ENCODE measurements at places on chromosomes 2 and 18.

DNA sequence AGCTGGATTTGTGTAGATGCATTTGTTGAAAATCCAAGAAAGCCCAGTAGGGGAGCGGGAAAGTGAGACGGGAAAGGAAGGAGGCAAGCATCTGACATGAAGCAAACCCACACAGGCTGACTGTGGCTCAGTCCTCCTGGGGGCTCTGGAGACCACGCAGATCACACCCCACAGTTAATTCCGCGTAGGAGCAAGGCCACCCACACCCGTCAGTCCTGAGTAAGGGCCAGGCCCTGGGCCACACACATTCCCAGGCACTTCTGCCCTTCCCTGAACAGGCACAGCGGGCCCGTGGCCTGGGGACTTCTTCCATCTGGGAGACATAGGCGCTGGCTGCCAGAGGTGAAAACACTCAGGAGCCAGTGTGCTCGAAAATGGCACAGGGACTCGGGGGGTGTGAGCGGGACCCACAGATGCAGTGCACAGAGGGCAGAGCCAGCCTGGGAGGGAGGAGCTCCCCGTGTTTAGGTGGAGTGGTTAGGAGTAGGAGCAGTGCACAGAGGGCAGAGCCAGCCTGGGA lies 19.4 kb upstream of the PRLH start:
- DNase-seq = no peak

- no peak for DNase-seq
These were observed 129.4 kb upstream of the MAPRE2 start for GRCh38 chr18:34911661-34912384.

GRCh38 chr2:84999553-84999955 lies 28.6 kb downstream of the KCMF1 start:
- no peak for DNase-seq

GRCh38 chr18:34808389-34808788 lies 98.3 kb downstream of the DTNA start:
- no peak for DNase-seq

GRCh38 chr18:53795610-53796009 lies 428.9 kb downstream of the MBD2 start:
- DNase-seq = no peak

DNA sequence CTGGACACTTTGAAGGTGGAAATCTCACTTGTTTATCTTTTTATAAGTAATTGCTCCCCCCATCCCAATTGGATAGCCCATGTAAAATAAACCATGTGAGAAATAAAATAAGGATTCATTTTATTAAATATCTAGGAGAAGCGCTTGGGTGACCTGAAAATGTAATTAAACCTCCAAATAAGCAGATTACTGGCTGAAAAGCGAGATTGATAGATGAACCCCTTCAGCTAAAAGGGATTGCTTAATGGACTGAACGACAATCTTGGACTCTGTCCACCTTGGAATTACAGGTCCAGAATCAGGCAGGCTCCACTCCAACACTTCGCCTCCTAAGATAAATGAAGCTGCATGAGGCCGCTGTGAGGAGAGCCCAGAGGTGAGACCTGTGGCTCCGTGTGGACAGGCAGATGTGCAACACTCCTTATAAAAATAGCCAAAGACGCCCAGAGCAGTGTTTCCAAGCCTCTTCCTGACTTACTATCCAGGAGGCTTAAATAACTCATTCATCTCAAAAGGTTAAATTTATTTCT lies 441.5 kb downstream of the MTX2 start:
- no peak for DNase-seq

DNA sequence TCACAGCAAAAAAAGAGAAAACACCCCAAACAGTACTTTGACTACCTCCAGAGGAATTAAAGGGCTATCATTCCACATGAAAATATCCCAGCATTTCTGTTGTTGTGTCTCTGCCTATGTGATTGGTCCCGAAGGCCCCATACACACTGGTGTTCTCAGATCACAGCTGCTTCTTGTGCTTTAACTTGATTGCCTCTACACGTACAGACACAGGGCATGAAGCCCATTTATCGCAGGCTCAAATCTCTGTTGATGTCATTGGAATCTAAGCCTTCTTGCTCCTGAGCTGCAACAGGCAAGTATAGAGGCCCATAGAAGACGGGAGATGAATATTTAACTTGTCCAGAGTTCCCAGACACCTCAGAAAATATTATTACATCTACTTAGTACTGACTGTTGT lies 405.2 kb downstream of the NCKAP5 start:
- no peak for DNase-seq

GRCh38 chr2:33236482-33237385 lies 239.7 kb upstream of the RASGRP3 start:
- no peak for DNase-seq

- DNase-seq = no peak
These were observed 27.3 kb downstream of the NCL start for GRCh38 chr2:231436957-231437356.

DNA sequence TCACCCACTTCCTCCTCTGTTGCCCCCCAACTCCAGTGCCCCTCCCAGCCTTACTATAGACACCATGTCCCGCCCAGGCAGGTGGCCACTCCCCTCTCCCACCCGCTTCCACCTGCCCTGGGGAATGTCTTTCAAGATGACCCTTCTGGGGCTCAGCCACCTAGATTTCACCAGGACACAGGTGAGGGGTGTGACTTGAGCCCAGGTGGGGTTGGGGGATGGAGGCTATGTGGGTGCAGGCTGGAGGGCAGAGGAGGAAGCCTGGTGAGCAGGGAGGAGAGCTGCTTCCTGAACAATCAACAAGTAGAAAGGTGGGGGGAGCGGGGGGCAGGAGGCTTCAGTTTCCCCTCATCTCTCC lies 8.7 kb downstream of the ADRA2B start:
- no peak for DNase-seq

DNA sequence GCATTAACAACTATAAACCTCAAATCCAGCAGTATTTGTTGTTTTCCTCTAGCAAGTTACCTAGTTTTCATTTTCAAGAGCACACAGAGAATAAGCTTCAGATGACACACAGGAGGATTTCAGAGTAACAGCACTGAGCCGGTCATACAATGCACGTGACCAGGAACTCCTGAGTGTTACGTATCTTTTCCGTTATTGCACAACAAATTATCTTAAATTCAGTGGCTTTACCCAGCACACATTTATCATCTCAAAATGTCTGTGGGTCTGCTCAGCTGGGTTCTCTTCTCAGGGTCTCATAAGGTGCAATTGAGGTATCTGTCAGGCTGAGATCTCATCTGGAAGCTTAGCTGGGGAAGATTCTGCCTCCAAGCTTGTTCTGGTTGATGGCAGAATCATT lies 379.5 kb upstream of the KLHL29 start:
- DNase-seq = no peak

GRCh38 chr2:66463206-66463755 lies 28.4 kb downstream of the MEIS1 start:
- DNase-seq = no peak

- no peak for DNase-seq
These were observed 46.1 kb upstream of the PTH2R start for GRCh38 chr2:208360259-208361076.

GRCh38 chr2:16726577-16726976 lies 60.9 kb upstream of the CYRIA start:
- DNase-seq = no peak

DNA sequence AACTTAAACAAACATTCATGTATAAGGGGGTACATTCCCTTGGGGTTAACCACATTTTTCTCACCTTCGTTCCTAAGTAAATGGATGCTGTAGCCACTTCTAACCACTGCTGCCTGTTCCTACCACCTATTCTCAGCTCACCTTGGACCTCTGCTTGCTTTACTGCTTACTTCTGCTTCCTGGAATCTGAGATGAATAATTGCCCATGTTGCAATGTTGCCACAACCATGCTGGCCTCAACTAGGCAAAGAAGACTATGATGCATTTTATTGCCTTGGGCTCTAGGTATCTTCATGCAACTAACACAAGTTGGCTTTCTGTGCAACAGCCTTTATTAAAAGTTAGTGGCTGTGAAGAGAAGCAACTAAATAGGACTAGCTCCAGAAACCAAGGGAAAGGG lies 106.3 kb upstream of the TCF4 start:
- DNase-seq = no peak

DNA sequence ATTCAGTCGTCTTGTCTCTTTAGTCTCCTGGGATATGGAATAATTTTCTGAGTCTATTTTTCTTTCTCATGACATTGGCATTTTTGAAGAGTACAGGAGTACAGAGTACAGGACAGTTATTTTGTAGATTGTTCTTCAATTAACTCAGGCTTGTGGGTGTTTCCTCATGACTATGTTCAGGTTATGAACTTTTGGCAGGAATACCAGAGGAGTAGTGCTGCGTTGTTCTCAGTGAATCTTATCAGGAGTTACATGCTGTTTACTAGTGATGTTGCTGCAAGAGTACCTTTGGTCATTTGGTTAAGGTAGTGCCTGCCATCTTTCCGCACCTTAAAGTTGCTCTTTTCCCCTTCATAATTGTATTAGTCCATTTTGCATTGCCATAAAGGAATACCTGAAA lies 41.3 kb upstream of the AGFG1 start:
- no peak for DNase-seq

DNA sequence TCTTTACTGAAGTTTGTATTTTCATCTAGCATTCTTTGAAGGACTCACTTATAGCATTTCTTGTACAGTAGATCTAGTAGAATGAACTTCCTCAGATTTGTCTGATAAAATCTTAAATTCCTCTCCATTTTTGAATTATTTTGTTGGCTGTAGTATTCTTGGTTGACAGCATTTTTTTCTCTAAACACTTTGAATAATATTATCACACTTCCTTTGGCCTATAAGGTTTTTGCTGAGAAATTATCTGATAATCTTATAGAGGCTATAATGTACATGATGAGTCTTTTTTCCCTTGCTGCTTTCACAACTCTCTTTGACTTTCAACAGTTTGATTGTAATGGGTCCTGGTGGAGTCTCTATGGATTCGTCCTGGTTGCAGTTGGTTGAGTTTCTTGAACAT lies 169.5 kb downstream of the NOL4 start:
- no peak for DNase-seq

DNA sequence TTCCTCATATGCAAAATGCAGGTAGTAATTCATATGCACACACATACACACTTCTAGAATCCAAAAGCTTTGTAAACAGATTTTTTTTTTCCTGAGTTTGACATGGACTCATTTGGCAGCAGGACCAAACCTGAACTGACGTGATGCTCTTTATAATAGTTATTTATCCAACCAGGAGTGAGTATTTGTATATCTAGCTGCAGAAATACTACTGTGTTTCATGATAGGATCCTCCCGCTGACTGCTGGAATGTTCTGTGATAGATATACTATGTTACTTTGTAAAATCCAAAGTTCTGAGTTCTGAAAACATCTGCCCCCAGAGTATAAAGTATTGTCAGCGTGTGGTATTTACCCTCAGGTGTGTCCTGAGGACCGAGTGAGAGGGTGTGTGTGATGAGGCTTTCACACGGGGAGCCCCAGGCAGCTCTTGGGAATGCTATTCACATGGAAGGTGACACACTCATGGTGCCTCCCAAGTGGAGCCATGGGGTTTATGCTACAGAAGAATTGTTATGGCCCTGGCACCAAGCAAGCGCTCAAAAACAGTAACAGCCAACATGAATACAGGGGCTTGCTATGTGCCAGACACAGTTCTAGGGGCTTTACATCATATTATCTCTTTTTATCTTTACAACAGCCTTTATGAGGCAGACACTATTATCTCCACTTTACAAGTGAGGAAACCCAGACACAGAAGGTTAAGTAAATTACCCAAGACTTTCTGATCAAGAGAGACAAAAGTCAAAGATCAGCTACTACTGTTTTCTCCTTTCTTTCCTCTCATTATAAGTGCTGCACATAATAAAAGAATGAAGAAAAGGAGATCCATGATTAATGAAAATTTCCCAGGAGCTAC lies 16.7 kb upstream of the TXNDC2 start:
- no peak for DNase-seq

DNA sequence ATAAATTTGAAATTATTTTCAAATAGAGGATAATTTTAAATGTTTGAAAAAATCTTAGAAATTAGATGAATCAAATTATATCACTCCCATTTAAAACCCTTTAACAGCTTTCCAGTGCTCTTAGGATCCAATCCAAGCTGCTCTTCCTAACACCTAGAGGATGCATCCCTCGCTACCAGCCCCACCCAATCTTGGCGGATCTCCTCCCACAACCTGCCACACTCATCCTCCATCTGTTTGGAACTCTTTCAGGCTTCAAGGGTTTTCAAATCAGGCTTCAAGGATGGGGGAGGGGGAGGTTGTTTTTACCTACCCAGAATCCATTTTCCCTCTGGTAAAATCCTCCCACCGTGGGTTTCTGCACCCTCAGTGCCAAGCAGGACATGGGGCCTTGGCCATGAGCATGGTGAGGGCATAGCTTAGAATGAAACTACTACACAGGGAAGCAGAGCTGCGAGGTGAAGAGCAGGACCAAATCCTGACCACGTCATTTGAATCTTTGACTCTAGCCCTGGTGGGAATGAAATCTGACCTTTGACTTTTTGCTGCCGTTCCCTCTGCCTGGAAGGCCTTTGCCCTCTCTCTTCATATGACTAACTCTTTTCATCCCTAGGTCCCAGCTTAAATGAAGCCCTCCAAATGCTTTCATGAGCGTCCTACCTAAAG lies 113.0 kb upstream of the MAPRE2 start:
- no peak for DNase-seq

GRCh38 chr2:175430236-175430635 lies 248.7 kb upstream of the ATP5MC3 start:
- DNase-seq = no peak

GRCh38 chr2:39399570-39399969 lies 37.5 kb downstream of the MAP4K3 start:
- no peak for DNase-seq

- DNase-seq = no peak
These were observed 133.7 kb downstream of the FBXO15 start for GRCh38 chr18:74013955-74014354.

GRCh38 chr2:153133716-153134115 lies 344.8 kb downstream of the RPRM start:
- no peak for DNase-seq

GRCh38 chr2:129469871-129470270 lies 509.6 kb upstream of the RAB6C start:
- no peak for DNase-seq

GRCh38 chr18:62175521-62175920 lies 11.3 kb downstream of the PIGN start:
- no peak for DNase-seq

DNA sequence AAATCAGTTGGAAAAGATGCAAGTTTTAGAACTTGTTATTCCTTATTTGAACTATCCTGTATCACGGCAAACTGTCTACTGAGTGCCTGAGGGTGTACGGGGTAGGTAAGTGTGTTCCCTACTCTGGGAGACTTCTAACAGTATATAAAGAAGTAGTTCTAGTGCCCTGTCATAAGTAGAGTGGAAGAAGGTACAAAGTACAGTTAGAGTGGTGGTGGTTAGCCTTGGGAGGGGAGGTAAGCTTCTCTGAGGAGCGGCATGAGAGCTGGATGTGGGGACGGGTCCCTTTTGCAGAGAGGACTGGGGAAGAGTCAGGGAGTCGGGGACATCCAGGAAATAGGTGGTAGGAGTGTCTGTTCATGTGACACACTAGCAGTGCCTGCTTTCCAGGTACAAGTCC lies 48.5 kb downstream of the DGKD start:
- DNase-seq = no peak

DNA sequence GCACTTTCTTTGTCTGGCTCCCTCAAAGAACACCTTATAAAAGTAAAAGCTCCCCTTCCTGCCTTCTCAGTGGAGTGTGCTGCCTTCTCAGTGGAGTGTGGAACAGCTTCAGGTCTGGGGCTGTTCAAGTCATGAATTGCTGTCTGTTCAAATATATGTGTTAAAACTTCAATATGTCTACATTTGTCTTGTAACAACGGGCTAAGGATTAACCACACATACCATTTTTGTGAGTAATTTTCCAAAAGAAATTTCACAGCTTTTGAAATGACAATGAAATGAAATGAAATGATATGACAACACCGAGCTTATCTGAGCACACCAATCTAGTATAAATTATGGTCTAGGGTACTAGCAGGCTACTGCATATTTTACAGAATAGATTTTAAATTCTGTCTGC lies 42.9 kb downstream of the CABYR start:
- DNase-seq = no peak
